ENCODE measurements at places on chromosomes 7 and 10.

- DNase-seq: peak; percentile 18
Measured at GRCh38 chr10:79146611-79147130, 77.9 kb downstream of the ZMIZ1 start.

DNA sequence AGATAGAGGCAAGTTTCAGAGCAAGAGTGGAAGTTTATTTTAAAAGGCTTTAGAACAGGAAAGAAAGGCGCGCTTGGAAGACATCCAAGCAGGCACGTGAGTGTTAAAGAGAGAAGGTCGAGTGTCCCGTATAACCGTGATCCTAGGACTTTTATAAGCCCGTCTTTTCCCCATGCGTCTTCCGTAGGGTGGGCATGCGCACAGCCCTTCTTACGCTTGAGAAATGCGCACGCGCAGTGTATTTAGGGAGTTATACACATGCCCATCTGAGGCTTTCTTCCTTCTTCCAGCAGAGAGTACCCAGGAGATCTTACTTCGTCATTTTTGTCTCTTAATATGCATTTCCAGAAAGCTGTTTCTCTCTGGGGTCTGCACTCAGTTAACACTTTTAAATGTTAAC lies 52.4 kb downstream of the CALD1 start:
- no peak for DNase-seq

DNA sequence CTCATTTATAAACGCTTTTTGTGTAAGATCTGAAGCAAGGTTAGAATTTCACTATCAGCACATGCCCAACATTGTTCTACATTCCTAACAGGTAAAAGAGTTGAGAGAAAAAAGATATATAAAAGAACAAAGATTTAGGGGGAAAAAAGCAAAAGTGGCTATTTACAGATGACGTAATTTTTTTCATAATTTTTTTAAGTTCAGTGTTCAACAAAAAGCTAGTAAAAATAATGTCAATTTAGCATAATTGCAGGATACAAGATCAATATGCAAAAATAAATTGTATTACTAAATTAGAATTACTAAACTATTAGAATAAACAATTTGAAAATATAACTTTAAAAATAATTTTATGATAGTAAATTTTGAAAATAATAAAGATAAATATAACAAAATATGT lies 405.0 kb downstream of the SEMA3D start:
- DNase-seq: no peak

DNA sequence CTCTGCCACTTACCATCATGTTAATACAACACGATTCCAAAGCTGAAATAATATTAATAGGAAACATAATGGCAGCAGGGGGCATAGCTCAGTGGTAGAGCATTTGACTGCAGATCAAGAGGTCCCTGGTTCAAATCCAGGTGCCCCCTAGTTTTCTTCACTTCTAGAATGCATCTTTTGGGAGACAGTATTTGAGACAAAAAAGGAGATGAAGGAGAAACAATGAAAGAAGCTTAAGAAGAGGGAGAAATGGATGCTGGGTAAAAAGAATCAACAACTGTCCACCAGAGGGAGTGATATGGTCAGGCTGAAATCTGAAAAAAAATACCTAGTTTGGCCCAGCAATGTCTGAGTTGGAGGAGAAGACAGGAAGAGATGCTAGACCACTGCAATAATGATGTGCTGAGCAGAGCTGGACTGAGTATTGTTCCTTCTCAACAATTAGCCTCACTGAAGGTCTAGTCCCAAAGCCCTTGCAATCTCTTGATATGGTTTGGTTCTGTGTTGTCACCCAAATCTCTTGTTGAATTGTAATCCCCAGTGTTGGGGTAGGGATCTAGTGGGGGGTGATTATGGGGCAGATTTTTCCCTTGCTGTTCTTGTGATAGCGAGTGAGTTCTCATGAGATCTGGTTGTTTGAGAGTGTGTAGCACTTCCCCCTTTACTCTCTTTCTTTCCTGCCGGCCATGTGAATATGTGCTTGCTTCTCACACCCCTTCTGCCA lies 48.3 kb downstream of the ZNF783 start:
- no peak for DNase-seq

DNA sequence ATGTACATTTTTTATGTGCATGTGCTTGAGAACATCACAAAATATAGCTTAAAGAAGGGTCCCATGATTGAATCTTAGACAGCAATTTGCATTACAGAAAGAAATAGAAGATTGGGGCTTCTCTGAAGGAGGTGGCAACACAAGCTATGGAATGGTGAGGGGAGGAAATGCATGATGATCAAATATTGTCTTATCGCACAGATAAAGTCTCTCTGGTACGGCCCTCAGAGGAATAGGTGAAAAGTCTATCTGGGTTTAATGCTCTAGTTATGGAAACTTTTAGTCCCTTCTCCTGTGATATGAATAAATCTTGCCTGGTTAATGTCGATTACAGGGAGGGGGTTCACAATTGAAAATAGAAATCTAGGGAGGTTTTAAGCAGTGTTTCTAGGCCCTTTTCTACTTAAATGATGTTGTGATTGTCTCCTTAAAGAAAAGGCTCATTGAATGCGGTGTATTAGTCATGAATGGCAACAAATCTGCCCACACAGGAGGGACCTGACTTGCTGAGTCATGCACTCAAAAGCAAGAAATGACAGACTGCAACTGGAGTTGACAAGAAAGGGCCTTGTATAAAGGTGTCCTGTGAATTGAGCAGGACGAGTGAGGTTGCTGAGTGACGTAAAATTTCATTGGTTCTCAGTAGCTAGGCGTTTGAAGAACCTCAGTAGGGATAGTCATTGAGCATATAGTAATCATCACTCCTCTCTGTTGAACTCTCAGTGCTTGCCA lies 133.4 kb upstream of the CSTF2T start:
- DNase-seq: no peak

GRCh38 chr7:91083855-91084644 lies 180.2 kb upstream of the FZD1 start:
- no peak for DNase-seq

DNA sequence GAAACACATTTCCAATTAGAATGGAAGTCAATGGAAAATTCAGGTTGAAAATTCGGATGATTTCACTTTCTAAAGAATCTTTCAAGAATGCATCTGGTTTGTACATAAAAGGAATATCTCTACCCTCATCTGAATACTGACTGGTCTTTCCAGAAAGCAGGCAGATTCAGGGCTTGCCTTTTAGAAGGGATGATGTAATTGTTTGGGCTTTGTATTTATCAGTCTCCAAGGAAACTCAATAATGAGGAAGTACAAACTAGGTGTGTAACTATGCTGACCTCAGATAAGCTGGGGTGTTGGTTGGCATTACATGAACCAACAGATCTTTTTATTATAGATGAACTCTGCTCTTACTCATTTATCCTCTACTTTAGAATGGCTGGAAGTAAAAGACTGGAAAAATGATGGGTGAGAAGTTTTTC lies 24.1 kb downstream of the PDLIM1 start:
- DNase-seq: no peak

DNA sequence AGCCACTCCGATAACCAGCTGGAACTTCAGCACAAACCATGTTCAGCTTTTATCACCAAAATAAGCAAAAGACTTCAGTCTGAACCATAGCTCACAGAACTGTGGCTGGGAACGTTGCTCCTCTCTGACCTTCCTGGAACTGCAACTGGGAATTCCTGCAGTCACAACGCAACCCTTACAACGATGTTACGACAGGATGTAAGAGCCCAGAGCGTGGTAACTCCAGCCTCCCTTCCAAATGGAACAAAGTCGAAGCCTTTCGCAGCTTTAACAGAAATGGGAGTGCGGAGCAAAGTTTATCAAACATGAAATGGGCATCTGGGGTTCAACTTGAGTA lies 162.6 kb downstream of the ADAM12 start:
- DNase-seq: no peak

GRCh38 chr10:77987671-77988255 lies 41.6 kb downstream of the POLR3A start:
- DNase-seq: no peak

- DNase-seq: no peak
Measured at GRCh38 chr10:71070741-71071140, 141.6 kb upstream of the UNC5B start.

GRCh38 chr7:128063088-128063487 lies 31.9 kb upstream of the LRRC4 start:
- DNase-seq: no peak

DNA sequence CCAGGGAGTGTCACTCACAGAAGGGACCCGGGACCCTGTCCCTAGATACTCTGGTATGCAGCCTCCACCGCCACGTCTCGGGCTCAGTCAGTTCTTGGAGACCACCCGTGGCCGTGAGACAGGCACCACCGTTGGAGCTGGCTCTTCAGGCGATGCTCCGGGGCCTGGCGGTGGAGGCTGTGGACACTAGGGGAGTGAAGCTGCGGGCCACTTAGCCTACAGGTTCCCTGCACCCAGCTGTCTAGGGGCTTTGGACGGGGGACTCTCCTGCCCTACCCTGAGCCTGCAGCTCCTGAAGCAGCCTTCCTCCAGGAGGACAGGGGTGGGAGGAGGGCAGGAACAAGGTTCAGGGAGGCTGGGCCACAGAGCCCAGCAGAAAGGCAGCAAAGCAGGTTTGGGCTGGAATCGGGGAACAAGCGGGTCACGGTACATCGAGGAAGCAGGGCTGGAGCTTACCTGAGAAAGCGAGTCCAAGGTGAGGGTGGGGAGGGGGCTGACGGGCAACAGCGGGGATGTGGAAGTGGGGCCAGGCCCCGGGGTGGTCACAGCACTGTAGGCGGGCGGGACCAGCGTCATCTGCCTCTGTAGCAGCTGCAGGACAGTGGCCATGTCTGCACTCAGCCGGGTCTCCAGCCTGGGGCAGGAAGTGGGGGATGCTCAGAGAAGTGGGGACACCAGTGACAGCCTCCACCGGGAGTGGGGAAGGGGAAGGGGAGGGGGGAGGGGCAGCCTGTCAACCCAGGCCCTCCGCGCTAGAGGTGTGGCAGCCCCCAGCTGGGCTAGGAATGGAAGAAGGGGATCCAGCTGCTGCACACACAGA lies 31.5 kb downstream of the KCNH2 start:
- DNase-seq: no peak

GRCh38 chr7:81583882-81584533 lies 185.8 kb downstream of the HGF start:
- DNase-seq: no peak

- DNase-seq: no peak
Measured at GRCh38 chr10:110963162-110963561, 43.8 kb downstream of the SHOC2 start.

DNA sequence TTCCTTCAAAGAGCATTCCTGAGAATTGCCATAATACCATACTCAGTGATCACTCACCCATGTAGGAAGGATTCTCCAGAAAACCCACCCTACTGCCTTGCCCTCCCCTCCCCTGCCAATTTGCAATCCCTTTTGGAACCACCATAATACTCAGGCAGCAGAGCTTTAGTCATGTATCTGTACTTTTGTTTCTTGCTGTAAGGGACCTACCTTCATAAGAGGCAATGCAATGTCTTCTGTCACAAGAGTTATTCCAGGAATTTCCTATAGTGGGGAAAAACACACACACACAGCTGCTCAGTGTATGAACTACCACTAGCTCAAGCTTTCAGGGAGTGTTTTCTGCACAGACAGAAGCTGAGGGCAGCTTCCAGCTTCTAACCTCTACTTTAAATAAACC lies 67.0 kb downstream of the GSAP start:
- DNase-seq: no peak

- no peak for DNase-seq
Measured at GRCh38 chr10:42149027-42149700, 489.2 kb downstream of the ZNF33B start.

DNA sequence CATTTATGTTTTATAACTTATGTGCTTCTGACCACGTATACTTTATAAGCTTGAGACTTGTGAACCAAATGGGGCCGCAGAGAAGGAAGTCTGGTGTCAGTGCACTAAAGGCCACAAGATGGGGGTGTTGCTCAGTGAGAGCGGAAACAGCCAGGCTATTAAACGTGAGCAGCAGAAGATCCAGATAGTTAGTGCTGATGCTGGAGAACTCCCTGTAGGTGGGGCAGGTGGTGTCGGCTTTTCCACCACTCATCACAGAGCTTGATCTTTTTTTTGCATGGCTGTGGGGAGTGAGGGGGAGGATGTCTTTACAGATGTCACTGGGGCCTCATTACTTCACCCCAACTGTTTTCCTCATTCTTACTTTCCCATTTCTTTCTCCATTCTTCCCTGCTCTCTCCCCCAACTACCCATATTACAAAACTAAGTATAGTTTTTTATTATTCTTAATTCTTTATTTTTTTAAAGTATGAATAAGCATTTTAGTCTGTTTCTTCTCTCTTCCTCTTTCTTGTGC lies 34.7 kb downstream of the ACADSB start:
- DNase-seq: peak; percentile 15

GRCh38 chr7:36635091-36635490 lies 89.2 kb downstream of the AOAH start:
- no peak for DNase-seq

DNA sequence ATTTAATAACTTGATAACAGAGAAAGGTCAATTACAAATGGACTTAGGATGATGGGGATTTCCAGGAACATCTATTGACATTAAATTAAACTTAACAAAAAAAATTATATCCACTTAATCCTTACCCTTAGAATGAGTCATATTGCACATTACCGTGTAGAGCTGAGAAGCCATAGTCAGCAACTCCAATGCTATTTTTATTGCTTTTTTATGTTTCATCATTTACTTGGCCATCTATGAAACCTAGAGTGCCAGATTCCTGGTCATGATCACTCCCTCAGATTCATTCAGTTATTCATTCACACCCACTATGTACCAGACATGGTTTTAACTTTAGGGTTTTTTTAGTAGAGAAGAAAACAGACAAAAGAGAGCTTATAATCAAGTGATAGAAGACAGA lies 1180.4 kb downstream of the CNTNAP2 start:
- no peak for DNase-seq

DNA sequence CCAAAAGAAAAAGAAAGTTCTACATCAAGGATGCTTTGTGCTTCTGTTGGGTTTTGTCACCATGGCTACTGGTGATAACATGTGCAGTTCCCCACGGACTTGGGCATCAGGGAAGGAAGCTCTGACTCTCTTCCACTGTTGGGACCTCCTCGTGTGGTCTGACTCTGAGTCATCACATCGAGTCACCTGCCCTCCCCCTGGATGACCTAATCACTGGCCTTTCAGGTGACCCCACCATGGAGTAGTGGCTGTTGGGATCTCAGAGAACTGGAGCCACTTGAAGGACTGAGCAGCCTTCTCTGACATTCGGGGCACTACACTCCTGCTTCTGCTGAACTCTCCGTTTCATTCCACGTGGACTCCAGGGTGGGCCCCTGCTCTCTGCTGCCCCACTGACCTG lies 60.8 kb upstream of the DOCK1 start:
- DNase-seq: no peak

- no peak for DNase-seq
Measured at GRCh38 chr7:135169964-135170273, 588 bp downstream of the CYREN start.

DNA sequence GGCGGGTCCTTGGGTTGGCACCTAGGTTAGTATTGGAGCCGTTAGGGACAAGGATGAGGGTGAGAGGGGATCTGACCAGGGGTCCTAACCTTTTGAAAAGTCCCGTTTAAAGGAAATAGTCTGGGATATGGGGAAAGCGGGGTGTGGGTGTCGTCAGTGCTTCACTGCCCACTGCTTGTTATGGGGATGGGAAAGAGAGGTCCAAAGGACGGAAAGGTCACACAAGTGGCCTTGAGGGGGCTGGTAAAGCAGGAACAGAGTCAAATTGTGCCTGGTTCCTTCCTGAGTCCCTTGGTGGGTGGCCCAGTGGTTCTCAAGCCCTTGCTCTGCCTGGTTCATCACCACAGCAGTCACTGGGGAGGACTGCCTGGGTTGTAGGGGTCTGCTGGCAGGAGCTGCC lies 2.6 kb upstream of the ZNF775 start:
- DNase-seq: no peak

GRCh38 chr7:38753347-38753746 lies 122.2 kb upstream of the AMPH start:
- no peak for DNase-seq

Measured in anterior cingulate cortex (tissue), 58 donors.